ENCODE measurements at places on chromosomes 7 and 10.

- DNase-seq: no peak
These were observed 9.7 kb downstream of the FOXL3 start for GRCh38 chr7:299628-300027.

- DNase-seq: no peak
These were observed 1.3 kb downstream of the GUSB start for GRCh38 chr7:65980478-65981250.

- DNase-seq: no peak
These were observed 90.1 kb upstream of the NFE2L3 start for GRCh38 chr7:26061678-26062603.

DNA sequence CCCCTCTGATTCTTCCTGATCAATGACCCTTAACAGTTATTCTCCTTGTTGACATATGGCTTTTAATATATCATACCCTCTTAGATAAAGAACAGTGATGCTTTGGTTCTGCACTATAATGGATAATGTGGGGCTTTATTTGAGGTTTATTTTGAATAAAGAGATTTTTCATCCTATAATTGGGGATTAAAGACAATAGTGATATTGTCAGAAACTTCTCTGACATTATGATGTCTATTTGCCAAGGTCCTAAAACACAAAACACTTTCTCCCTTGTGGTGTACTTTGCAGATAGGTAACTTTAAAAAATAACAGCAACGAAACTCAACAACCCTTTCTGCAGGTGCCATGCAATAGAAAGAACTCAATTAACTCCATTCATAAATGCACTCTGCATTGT is 243.6 kb upstream of the RHOBTB1 start:
- no peak for DNase-seq

GRCh38 chr7:77266291-77266794 is 66.7 kb upstream of the FGL2 start:
- no peak for DNase-seq

GRCh38 chr10:11962176-11962575 is 80.4 kb downstream of the UPF2 start:
- no peak for DNase-seq

GRCh38 chr7:47303014-47303694 is 278.8 kb downstream of the TNS3 start:
- no peak for DNase-seq

- no peak for DNase-seq
These were observed 195.8 kb upstream of the NPVF start for GRCh38 chr7:25424113-25424512.

DNA sequence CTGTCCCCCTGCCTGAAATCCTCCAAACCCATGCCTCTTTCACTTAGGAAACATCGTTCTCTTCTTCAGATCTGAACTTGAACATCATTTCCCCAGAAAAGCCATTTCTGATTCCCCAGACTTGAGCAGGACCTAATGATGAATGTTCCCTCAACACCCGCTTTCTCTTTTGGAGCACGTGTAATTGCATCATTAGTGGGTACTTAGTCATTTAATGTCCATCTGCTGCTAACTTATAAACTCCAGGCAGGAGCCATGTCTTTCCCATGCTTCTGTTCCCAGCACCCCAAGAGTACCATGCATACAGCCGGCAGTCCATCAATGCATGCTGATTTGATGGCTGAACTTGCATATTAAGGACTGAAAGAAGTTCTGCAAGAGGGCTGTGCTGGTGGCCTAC is 36.5 kb upstream of the ECHDC3 start:
- DNase-seq: no peak

DNA sequence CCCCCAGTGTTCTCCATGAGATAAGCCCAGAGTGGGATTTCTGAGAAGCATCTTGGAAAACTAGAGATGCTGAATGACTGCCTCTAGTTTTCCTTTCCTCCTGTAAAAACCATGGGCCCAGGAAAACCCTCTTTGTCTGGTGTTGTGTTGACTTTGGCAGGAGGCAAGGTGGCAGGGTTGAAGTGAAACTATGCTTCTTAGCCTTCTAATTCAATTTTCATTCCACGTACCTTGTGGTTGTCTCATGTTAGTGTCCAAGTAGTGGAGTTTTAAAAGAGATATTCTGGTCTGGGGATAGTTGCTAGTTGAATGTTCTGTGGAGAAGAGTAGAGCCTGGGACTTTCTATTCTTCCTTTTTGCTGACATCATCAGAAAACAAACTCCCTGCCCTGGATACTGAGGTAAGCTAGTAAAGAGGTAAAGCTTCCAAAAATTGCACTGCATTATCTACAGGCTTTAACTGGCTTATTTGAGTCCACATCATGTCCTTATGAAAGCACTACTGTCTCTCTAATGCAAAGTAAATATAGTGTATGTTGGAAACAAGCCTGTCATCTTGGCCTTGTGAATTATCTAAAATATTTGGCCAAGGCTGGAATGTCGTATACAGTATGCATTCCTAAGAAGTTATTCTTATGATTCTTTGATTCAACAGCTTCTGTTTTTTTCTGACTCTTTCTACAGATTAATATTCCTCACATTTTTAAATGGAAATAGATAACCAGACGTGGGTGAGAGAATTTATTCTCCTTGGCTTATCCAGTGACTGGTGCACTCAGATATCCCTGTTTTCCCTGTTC is at the start of gene OR2F2:
OR2F2 (plus strand) TSS at position 708 of the 800 bp plus-strand sequence; CDS start at position 708, 0 bp downstream.
- no peak for DNase-seq

- DNase-seq: no peak
These were observed 44.2 kb downstream of the JMJD1C start for GRCh38 chr10:63421591-63421990.

DNA sequence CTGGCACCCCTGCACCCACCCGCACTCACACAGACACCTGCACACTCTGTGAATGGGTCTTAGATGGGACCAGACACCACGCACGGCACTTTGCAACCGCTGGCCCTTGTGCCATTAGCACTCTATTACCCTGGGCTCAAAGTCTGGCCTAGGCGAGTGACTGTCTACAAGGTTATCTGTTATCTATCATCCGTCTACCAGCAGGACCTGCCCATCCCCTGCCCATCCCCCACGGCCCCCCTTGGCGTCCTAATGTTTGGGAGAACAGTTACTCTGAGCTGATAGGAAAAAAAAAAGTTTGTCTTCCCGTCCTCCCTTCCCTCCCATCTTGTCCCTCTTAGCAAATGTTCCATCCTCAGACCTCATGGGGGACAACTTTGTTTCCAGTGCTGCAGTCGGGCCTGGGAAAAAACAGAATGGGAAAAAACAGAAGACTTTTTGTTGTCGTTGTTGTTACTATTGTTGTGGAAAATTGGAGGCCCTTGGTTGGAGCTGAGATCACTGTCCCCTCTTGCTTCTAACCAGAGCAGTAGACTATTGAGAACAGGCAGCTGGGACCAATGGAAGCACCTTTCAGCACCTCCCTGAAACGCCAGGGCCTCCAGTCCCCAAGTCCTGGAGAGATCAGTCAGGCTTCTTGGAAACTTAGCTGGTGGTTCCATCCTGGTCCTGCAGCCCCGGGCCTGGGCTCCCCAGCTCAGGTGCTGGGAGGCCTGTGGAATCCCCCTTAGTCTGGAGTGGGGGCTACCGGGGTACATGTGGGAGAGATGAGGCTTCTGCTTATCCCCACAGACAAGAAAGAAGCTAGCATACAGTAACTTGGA is 12.2 kb downstream of the UNCX start:
- DNase-seq: no peak

GRCh38 chr10:132164761-132165278 is 21.9 kb upstream of the DPYSL4 start:
- DNase-seq: no peak

DNA sequence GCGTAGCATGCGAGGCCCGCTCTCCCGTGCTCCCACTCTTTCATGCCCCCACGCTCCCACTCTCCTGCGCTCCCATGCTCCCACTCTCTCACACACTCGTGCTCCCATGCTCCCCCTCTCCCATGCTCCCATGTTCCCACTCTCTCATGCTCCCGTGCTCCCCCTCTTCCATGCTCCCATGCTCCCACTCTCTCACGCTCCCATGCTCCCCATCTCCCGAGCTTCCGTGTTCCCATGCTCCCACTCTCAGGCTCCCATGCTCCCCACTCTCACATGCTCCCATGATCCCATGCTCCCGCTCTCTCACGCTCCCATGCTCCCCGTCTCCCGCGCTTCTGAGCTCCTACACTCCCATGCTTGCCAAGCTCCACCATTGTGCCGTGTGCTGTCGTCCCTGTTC is 84.4 kb upstream of the ANLN start:
- DNase-seq: no peak

GRCh38 chr7:64886956-64887545 is 16.0 kb upstream of the ZNF273 start:
- DNase-seq: no peak

GRCh38 chr10:67603701-67604100 is 92.3 kb downstream of the CTNNA3 start:
- no peak for DNase-seq

- DNase-seq: no peak
These were observed 26.0 kb downstream of the SLIT1 start for GRCh38 chr10:97159646-97160305.

DNA sequence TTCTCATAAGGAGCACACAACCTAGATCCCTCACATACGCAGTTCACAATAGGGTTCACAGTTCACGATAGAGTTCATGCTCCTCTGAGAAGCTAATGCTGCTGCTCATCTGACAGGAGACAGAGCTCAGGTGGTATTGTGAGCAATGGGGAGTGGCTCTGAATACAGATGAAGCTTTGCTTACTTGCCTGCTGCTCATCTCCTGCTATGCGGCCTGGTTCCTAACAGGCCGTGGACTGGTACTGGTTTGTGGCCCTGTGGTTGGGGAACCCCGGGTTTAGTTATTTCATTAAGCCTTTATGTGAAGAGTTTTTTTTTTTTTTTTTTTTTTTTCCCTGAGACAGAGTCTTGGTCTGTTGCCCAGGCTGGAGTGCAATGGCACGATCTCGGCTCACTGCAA is 19.4 kb downstream of the SLK start:
- DNase-seq: no peak

- no peak for DNase-seq
These were observed 104.0 kb upstream of the ZNF32 start for GRCh38 chr10:43752682-43753081.

DNA sequence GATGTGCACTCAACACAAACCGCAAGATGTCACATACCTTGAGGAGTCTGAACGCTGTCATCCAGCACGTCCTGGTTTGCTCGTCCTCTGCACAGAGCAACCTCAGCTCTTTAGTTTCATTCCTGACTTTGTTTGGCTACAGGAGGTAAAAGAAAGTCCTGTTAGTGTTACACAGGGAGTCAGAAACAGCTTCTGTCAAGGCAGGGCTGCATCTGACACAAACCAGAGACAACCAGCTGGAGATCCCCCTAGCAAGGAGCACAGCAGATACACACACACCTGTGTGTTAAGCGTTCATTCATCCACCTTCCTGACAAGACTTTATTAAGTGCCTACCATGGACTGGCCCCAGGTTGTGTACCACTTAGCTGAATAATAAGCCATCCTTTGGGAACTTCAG is 47.5 kb upstream of the DDC start:
- DNase-seq: no peak

GRCh38 chr10:12704488-12704887 is 297.0 kb downstream of the CCDC3 start:
- no peak for DNase-seq

GRCh38 chr7:84535580-84536270 is 341.1 kb upstream of the SEMA3A start:
- DNase-seq: no peak

DNA sequence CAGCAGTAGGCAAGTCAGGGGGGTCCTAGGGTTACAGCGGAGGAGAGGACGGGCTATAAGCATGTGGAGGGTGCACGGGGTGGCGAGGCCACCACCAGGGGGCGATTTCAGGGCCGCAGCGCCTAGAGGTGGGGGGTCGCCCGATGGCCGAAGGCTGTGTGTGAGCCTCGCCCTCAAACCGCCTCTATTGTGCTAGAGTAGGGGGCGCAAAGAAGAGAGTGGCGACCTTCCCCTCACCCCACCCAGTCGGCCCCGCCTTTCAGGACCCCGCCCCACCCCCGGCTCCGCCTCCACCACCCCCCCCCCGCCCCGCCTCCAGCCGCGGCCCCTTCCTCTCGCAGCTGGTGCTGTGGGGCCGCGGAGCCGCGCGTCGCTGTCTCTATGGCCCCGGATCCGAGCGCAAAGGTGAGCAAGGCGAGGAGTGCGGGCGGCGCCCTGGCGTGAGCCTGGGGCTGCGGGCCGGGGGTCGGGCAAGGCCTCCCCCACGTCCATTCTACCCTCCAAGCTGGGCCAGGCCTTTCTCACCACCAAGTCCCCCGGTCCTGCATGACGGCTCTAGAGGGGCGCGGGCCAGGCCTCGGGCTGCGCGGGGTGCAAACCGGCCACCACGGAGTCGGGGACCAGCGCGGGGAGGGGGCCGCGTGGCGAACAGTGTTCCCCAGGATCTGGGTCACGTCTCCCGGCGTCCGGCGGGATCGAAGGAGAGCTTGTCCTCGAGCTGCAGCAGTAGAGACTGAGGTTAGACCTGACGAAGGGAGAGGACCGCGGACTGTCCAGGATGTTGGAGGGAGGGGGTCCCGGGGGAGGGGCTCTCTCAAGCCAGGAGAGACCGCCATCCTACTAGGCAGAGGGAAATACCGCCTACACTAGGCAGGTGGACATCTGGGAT is at the start of gene SEMA4G:
SEMA4G (plus strand) TSS at position 318 of the 889 bp plus-strand sequence. CDS start 3,409 bp downstream, outside the sequence.
- peak; percentile 49 for DNase-seq

DNA sequence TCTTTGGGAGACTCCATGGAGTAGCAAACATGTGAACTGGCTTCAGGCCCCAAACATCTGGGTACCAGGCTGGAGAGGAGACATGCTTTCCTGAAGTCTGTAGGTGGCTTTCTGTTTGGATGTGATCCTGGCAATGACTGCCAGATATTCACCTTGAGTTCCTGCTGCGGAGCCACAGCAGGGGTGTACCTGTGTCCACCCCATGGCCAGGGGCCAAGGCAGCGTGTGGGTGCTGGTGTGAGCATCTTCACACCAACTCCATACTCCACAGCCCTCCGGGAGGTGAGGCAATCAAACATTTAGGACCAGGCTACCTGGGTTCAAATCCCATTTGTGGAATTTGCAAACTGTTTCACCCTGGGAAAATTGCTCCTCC is 113.0 kb downstream of the ADCY1 start:
- DNase-seq: no peak

GRCh38 chr10:66162560-66163143 is 763.2 kb upstream of the LRRTM3 start:
- no peak for DNase-seq

DNA sequence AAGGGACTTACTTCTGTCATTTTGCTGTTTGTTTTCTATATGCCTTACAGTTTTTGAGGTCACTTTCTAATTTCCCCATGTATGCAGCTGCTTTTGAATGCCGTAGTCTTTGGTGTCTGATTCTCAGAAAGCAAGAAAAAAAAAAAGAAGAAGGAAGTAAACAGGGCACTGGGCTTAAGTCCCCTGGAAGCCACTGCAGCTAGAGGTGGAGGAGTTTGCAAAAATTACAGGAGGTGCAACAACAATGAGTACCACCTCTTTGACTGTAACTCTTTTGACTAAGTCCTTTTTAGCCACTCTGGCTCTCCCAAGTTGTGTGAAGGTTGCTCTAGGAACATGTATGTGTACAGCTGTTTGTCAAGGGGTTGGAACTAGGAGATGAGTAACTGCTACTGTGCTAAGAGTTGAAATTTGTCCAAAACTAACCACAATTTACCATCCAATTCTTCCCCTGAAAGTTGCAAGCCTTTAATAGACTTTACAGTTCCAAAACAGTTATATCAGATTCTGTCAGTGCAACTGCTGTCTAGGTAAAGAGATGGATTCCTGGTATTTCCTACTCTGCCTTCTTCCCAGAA is 588.0 kb upstream of the LRRN3 start:
- no peak for DNase-seq

All from midbrain (tissue), 1 donor.